Neuronal stem cell (in vitro differentiated cells): ENCODE measurements at places on chromosomes 5 and 9.

DNA sequence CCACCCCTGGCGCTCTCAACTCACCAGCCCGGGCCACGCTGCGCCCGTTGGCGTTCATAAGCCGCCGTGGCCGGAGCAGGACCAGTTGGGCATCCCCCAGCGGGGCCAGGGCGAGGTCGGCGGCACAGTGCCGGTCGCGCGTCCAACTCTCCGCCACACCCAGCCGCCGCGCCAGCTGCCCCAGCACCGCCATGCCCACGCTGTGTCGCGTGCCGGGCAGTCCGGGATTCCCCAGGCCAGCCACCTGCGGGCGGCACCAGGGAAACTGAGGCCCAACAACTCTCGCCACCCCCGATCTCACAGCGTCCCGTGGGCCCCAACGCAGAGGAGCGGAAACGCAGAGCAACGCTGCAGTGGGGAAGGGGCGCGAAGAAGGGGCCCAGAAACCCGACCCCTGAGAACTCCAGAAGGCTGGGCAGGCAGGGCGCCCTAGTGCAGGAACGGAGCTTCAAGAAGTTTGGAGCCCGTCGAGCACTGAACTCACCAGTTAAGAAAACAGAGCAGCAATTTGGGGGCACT lies 453 bp downstream of the PTRH1 start:
- no peak for DNase-seq

DNA sequence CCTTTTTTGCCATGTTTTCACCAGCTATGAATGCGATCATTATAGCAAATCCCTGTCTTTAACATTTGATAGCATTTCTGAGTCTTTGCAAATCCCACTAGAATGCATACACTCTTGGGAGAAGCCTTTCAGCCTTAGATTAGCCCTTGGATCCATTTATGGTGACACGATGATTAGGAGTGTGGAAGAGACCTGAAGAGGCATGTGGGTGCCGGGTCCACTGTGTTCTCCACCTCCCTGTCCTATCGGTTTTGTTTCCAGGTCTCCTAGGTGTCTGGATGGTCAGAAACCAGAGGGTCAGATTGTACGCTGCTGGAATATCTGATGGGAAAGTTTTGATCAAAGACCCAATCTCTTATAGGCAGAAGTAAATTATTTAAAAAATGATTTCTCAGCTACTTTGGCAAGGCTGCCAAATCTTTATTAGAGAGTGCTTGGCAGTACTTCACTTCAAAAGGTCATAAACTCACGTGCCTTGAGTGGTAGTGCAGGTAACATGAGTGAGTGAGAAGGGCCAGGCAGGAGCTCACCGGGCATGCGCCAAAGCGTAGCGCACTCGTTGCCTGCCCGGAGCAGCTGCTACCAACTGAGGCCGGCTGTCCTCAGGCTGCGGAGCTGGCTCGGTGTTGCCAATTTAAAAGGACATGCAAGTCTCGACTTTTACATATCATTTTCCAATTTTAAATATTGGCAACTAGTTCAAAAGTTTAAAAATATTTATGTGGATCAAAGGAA lies 51.3 kb downstream of the PCSK5 start:
- DNase-seq: no peak

GRCh38 chr9:38694676-38695075 lies 25.3 kb downstream of the FAM240B start:
- DNase-seq: no peak

- DNase-seq: no peak
Observed at GRCh38 chr5:165616490-165617405, 2111.3 kb downstream of the MAT2B start.

DNA sequence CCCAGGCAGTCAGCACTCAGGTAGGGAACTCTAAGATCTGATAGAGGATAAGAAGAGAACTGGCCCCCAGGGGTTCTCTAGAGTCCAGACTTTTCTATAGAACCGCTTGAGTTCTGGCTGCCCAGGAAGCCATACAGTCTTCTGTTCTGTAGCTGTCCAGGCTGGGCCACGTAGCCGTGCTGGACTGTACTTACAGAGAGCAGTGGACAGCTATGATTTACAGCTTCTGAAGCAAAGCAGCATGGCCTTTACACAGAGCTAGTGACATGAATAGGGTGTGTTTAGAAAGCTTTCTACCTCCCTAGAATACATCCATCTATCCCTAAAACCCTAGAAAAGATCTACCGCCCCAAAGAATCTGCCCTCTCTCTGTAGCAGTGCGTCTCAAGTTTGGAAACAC lies 57.2 kb downstream of the ACO1 start:
- DNase-seq: no peak

- DNase-seq: no peak
Observed at GRCh38 chr5:103929338-103930013, 366.9 kb upstream of the NUDT12 start.

DNA sequence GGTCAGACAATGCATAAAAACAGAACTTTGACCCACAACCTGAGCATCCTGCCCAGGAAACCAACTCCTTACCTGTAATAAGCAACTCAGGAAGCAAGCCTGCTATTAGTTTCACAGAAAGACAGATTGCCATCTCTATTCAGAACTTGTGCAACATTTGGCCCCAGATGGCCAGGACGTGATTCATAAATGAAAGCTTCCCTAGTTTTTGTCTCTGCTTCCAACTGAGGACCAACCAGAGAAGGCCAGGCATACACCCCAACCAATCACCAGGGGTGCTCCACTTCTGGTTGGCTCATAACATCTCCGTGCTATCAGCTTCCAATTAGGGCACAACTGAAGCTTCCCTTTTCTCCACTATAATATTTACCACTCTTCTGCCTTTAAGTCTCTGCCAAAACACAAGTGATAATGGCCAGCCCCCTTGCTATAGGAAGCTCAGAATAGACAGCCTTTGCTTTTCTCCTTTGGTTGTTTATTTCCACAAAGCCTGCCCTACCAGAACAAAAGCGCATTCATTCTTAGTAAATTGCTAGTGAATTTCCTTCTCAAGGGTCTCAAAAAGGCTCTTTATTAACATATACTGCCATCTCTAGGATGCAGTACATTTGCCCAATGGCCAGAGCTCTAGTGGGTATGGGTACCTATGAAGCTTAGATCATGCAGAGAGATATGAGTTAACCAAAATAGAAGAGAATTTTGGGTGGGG lies 289.7 kb upstream of the DAP start:
- no peak for DNase-seq

DNA sequence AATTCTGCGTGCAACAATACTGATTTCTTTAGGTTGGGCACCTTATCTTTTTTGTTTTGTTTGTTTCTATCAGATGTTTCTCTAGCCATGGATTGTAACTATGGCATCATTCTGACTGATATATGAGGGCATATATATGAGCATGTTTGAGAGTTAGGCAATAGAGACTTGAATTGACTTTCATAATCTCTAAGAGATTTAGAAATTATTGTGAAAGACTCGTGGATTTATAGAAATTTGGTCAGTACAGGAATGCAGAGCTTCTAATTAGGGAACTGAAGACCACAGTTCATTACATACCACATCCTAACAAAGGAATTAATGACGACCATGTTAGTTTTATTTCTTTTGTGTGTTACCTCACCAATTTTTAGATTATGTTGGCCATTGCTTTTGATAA lies 546.0 kb upstream of the GRAMD2B start:
- no peak for DNase-seq

DNA sequence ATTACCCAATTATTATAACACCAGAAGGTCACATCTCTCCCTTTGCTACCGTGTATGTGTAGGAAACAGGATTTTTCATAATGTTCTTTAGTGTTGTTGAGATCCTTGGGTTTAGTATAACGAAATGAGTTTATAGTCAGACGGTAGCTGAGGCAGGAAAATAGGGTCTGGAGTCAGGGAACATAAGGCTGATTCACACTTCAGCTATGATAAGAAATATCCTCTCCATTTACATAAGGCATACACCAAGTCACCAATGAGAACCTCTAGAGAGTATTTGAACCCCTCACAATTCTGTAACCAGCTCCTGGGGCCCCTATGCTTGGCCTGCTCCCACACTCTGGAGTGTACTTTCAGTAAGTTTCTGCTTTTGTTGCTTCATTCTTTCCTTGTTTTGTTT lies 58.9 kb upstream of the ANKH start:
- DNase-seq: no peak

- DNase-seq: no peak
Observed at GRCh38 chr5:69167929-69168328, 979 bp downstream of the CCNB1 start.

GRCh38 chr5:167949435-167949834 lies 342.0 kb upstream of the WWC1 start:
- DNase-seq: no peak

GRCh38 chr9:75851917-75852316 lies 38.6 kb upstream of the PCSK5 start:
- DNase-seq: no peak
